ENCODE measurements at places on chromosomes 1 and 21. TPM values are rescaled to one million over a fixed set of nuclear protein-coding genes. Genes with fewer than 3 reads are reported as not detected.
A peak's percentile ranks its signal among the peaks of the same experiment; 100 is the strongest.

DNA sequence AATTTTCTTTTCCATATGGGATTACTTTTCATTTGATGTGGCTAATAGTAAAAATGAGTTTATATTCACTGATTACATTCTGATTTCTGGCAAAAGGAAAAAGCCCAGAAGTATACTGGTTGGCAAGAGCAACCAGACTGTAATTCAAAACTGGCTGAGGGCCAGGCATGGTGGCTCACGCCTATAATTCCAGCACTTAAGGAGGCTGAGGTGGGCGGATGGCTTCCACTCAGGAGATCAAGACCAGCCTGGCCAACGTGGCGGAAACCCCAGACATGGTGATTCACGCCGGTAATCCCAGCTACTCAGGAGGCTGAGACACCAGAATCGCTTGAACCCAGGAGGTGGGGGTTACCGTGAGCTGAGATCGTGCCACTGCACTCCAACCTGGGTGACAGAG lies 14.5 kb downstream of the SYT11 start:
- H3K27me3 ChIP-seq, result no peaks in the 10 kb centered on the region
- H3K4me1 ChIP-seq, result no peaks in the 10 kb centered on the region
- H3K4me3 ChIP-seq, result no peak overlapping the region

DNA sequence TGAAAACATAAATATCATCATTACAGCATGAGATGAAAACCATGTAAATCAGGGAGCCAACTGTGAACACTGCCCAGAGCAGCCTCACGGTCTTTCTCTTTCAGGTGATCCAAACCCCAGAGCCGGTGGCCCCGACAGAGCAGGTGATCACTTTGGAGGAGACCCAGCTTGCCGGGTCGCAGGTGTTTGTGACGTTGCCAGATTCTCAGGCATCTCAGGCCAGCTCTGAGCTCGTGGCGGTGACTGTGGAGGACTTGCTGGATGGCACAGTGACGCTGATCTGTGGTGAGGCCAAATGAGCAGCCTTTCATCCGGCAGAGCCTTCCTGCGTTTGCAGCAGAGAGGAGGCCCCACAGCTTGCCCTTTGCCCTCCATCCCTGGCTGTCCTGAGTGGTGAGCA lies 37.2 kb upstream of the EPHA8 start:
- no peaks in the 10 kb centered on the region for H3K4me1 ChIP-seq
- DNase-seq, result no peak
- peaks cover 17% of the 10 kb centered on the region for H3K36me3 ChIP-seq
- no peaks in the 10 kb centered on the region for H3K27me3 ChIP-seq
- no peak overlapping the region for H3K4me3 ChIP-seq
- no peak overlapping the region for H3K27ac ChIP-seq

DNA sequence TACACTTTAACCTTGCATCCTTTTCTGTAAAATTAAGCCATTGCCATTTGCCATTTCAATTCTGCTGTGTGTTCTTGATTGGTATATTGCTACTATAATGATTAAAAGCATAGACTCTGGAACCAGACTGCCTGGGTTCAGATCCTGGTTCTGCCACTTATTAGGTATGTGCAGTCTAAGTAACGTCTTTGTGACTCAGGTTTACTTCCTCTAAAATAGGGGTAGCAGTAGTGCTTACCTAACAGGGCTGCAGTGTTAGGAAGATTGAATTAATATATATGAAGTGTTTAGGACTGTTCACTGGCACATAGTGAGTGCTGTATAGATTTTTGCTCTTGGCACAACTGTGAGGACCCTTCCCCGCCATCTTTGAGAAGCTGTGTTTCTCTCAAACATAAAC lies 4.4 kb downstream of the CDC42 start:
- peaks cover 65% of the 10 kb centered on the region for H3K4me1 ChIP-seq
- no peaks in the 10 kb centered on the region for H3K27me3 ChIP-seq
- peak overlapping the region; percentile 67 for H3K27ac ChIP-seq
- DNase-seq, result no peak
- H3K4me3 ChIP-seq, result no peak overlapping the region

Gene GNG4
- total RNA-seq, result 2.2 TPM

Gene ABL2
- total RNA-seq, result 8.4 TPM

DNA sequence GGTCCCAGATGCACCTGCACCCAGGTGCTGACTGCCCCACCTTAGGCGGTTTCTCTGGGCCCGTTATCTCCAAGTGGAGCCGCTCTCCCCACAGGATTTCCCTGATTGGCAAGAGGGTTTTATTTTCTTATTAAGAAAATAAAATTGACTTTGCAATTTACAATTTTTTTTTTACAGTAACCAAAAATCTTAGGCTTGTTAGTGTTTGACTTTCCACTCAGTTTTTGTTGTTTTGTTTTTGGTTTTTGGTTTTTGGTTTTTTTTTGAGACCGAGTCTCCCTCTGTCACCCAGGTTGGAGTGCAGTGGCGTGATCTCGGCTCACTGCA lies 4.8 kb upstream of the CCDC27 start:
- H3K4me1 ChIP-seq, result peaks cover 25% of the 10 kb centered on the region
- peaks cover 2% of the 10 kb centered on the region for H3K27me3 ChIP-seq
- no peak overlapping the region for H3K27ac ChIP-seq
- DNase-seq, result no peak

- H3K4me3 ChIP-seq, result no peak overlapping the region
- no peaks in the 10 kb centered on the region for H3K4me1 ChIP-seq
- H3K27me3 ChIP-seq, result peaks cover 26% of the 10 kb centered on the region
- H3K27ac ChIP-seq, result no peak overlapping the region
Observed at GRCh38 chr1:19869929-19870328, 12.3 kb upstream of the OTUD3 start.

GRCh38 chr1:33428661-33429060 lies 2.2 kb downstream of the PHC2 start:
- H3K36me3 ChIP-seq, result no peaks in the 10 kb centered on the region
- H3K4me1 ChIP-seq, result peaks cover 10% of the 10 kb centered on the region
- H3K27me3 ChIP-seq, result peaks cover 4% of the 10 kb centered on the region
- no peak overlapping the region for H3K4me3 ChIP-seq
- no peak for DNase-seq

- no peaks in the 10 kb centered on the region for H3K36me3 ChIP-seq
- H3K4me3 ChIP-seq, result no peak overlapping the region
- no peaks in the 10 kb centered on the region for H3K27me3 ChIP-seq
- no peaks in the 10 kb centered on the region for H3K4me1 ChIP-seq
Observed at GRCh38 chr1:16178596-16179497, 23.0 kb upstream of the EPHA2 start.

DNA sequence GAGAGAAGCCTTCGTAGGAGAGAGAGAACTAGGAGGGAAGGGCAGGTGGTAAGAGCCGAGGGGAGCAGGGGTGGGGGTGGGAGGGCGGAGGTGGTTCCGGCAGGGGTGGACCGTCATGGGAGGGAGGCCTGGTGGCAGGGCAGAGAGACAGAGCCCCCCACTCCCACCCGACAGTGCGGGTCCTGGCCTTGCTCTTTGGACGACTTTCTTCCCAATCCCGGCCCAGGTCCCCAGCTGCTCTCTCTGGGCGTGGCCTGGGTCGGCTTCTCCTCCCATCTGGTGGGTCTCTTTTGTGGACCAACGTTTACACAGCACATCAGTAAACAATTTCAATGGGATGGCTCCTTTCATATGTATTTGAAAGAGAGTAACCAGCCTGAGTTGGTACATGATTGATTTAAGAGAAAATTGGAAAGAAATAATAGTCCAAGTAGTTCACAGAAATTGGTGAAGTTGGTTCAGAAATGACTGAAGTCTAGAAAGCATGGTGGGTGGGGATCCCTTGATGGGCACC lies 56.9 kb downstream of the LDLRAD2 start:
- H3K36me3 ChIP-seq, result no peaks in the 10 kb centered on the region
- H3K27ac ChIP-seq, result no peak overlapping the region
- H3K27me3 ChIP-seq, result no peaks in the 10 kb centered on the region
- no peak for DNase-seq
- peaks cover 10% of the 10 kb centered on the region for H3K4me1 ChIP-seq

Gene TXLNA
- 73.3 TPM for total RNA-seq

- no peak overlapping the region for H3K4me3 ChIP-seq
- H3K27ac ChIP-seq, result no peak overlapping the region
- no peak for DNase-seq
- no peaks in the 10 kb centered on the region for H3K36me3 ChIP-seq
Observed at GRCh38 chr21:8993284-8993942, 1528.0 kb upstream of the TPTE start.

DNA sequence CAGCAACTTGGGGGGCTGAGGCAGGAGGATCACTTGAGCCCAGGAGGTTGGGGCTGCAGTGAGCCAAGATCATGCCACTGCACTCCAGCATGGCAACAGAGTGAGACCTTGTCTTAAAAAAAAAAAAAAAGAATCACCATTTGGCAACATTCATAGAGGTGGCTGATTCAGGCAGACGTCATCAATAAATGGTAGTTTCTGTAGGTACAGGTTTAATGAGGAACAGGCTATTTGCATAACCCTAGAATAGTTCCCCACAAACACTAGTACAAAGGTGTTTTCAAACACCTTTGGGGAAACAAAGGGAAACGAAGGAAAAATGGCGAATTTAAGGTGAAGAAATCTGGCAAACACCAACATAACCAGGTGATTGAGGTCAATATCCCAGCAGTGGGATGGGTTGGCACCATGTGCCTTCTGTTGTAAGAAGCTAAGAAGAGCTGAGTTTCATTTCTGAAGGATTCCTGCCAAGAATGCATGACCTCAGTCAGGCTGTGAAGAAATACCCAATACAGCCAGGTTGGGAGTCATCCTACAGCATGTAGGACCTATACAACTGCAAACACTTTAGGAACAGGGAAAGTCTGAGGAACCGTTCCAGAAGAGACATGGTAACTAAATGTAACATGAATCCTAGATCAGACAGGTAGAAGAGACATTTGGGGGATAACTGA lies 5.6 kb downstream of the LPAR3 start:
- peaks cover 11% of the 10 kb centered on the region for H3K27me3 ChIP-seq
- no peak overlapping the region for H3K4me3 ChIP-seq
- no peak overlapping the region for H3K27ac ChIP-seq
- H3K36me3 ChIP-seq, result no peaks in the 10 kb centered on the region

- no peak overlapping the region for H3K27ac ChIP-seq
- H3K27me3 ChIP-seq, result no peaks in the 10 kb centered on the region
- no peak overlapping the region for H3K4me3 ChIP-seq
- DNase-seq, result no peak
Observed at GRCh38 chr1:1135339-1136136, 19.6 kb upstream of the C1orf159 start.

DNA sequence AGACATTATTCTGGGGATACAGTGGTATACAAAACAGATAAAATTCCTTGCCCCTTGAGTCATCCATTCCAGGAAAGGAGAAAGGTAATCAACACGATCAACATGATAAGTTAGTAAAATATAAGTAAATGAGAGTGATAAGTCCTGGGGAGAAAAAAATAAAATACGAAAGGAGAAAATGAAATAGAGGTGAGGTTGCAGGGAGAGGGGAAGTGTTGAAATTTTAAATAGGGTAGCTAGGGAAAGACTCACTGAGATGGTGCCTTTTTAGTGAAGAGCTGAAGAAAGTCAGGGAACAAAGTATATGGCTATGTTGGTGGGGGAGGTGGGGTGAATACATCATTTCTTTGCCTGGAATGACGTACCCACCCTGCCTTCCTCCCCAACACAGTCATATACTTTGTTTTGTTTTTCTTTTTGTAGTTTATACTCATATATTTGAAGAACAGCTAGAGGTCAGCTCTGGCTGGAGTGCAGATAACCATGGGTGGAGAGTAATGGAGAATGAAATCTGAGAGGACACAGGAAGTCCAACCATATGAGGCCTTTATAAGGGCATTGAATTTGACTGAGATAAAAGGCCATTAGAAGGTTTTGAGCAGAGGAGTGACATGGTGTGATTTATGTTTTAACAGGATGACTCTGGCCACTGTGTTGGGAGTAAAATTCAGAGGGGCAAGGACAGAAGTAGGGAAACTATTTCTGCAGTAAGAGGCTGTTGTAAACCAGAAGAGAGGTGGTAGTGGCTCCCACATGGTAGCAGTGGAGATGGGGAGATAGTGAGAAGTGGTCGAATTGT lies 54.8 kb downstream of the OSBPL9 start:
- no peaks in the 10 kb centered on the region for H3K27me3 ChIP-seq
- H3K4me1 ChIP-seq, result no peaks in the 10 kb centered on the region
- H3K27ac ChIP-seq, result no peak overlapping the region
- H3K36me3 ChIP-seq, result no peaks in the 10 kb centered on the region
- DNase-seq, result no peak

DNA sequence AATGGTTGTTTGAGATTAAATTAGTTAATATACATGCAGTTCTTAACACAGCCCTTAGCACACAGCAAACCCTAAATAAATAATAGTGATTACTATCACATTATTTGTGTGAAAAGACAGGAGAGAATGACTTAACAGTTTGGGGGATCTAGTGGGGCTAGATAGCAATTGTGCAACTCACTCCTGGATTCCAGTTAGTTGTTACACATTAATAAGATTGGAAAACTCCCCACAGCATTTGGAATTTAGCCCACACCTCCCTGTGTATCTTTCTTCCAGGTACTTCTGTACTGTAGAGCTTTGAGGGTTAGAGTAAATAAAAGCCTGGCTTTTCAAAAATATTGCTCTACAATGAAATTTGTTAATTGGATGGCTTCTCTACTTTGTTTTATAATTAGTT lies 93.2 kb downstream of the KCTD3 start:
- no peak overlapping the region for H3K27ac ChIP-seq
- no peak overlapping the region for H3K4me3 ChIP-seq
- peaks cover 4% of the 10 kb centered on the region for H3K27me3 ChIP-seq
- DNase-seq, result no peak
- H3K4me1 ChIP-seq, result no peaks in the 10 kb centered on the region

GRCh38 chr1:98027103-98027705 lies 106.4 kb upstream of the DPYD start:
- H3K27me3 ChIP-seq, result peaks cover 6% of the 10 kb centered on the region
- H3K36me3 ChIP-seq, result no peaks in the 10 kb centered on the region
- no peak overlapping the region for H3K27ac ChIP-seq
- H3K4me1 ChIP-seq, result peaks cover 7% of the 10 kb centered on the region
- no peak overlapping the region for H3K4me3 ChIP-seq

- no peaks in the 10 kb centered on the region for H3K27me3 ChIP-seq
- no peaks in the 10 kb centered on the region for H3K36me3 ChIP-seq
- H3K27ac ChIP-seq, result no peak overlapping the region
- peak overlapping the region; percentile 77 for H3K4me3 ChIP-seq
- peaks cover 30% of the 10 kb centered on the region for H3K4me1 ChIP-seq
Observed at GRCh38 chr1:115090540-115090939, 1.2 kb upstream of the TSPAN2 start.

- H3K27ac ChIP-seq, result no peak overlapping the region
- no peak for DNase-seq
- H3K36me3 ChIP-seq, result peaks cover 43% of the 10 kb centered on the region
- no peak overlapping the region for H3K4me3 ChIP-seq
Observed at GRCh38 chr1:41631971-41632370, 147.5 kb upstream of the EDN2 start.

Gene OSBPL9
- total RNA-seq, result 51.1 TPM

DNA sequence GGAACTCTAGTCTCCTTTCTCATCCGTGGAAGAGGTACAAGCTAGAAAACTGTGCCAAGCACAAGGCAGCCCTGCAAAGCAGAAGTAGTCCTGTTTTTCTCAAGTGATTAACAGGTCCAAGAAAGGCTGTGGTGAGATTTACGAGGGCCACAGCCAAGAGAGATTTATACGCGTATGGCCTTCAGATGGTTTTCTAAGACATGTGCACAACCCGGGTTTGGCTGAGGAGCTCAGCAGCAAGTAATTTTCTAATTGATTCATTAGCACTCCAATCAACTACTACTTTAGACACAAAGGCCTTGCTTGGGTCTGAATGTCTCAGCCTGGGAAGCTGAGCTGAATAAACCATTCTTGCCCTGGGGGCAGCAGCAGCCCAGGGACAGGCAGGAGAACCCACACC lies 55.8 kb downstream of the SSBP3 start:
- H3K27ac ChIP-seq, result no peak overlapping the region
- no peaks in the 10 kb centered on the region for H3K36me3 ChIP-seq
- no peak overlapping the region for H3K4me3 ChIP-seq
- peaks cover 68% of the 10 kb centered on the region for H3K4me1 ChIP-seq
- H3K27me3 ChIP-seq, result no peaks in the 10 kb centered on the region

Gene PLCH2
- total RNA-seq, result 6.0 TPM
